ENCODE measurements at places on chromosomes 7 and 10.

DNA sequence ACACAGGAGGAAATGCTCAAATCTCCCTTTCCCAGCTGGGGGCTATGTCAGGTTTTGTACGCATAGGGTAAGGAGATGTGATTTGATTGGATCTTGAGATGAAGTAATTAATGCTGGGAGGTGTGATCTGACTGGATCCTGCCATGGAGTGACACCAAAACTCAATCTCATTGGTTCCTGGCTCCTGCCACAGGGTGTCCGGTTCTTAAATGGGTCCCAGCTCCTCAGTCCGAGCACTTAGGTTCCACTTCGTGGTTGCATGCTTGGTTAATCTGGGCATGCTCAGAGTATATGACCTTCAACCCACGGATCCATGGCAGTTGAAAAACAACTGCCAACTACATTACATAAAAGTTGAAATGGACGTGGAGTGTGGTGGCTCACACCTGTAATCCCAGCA is 3.1 kb upstream of the ZNF12 start:
- DNase-seq: no peak

- DNase-seq: no peak
Measured at GRCh38 chr10:114285961-114286441, 46.9 kb downstream of the VWA2 start.

DNA sequence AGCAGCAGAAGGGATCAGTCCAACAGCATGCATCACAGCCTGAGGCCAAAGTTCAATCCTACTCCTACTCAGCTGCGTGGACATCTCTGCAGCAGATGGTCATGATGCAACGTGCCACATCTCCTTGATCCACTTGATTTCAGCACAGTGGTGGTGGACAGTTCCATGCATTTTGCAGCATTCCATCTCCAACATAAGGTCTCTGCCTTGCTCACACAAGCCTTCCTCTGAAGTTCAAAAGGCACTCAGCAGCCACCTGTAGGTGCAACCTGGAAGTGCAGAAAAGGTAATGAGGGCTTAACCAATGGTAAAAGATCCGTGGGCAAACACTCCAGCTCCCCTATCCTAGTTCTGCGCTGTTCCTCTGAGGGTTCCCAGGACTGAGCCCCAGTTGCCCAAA is 57.5 kb upstream of the CHCHD3 start:
- no peak for DNase-seq

DNA sequence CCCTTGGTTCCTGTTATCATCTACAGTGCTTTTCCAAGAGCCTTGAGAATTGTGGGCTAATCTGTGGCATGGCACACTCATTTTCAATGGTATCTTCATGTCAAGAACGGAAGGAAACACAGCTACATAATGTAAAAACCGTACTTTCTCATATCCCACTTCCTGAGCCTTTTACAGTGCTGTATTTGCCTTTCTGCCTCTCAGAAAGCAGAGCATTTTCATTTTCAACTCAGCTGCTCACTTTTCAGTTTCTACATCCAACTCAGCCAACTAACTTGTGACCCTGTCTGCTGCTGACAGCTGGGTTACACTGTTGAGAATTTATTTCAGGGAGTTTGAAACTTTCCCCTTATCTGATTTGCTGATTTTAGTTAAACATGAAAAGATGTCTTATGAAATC is 875.8 kb upstream of the KCND2 start:
- no peak for DNase-seq

GRCh38 chr10:113021268-113022040 is 71.4 kb downstream of the TCF7L2 start:
- no peak for DNase-seq

DNA sequence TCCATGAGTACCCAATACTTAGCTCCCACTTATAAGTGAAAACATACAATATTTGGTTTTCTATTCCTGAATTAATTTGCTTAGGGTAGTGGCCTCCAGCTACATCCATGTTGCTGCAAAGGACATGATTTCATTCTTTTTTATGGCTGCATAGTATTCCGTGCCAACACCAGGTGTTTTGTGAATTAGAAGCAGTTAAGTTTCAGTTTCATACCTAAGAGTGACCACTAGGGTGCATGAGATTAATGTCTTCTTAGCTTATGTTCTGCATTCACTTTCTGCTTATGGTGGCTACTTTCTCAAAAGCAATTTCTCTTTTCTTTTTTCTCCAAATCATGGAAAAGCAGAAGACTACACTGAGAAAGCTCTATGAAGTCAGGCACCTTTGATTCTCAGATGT is 65.1 kb upstream of the VSTM2A start:
- no peak for DNase-seq

- DNase-seq: no peak
Measured at GRCh38 chr7:56083150-56083785, 9.5 kb downstream of the PHKG1 start.

GRCh38 chr10:5196702-5197113 is at the start of gene AKR1C4:
TSS of gene AKR1C4 (plus strand) at chr10:5196837. CDS start at chr10:5196868, 31 bp downstream.
- DNase-seq: no peak

- no peak for DNase-seq
Measured at GRCh38 chr7:56175771-56176170, 59.6 kb upstream of the NUPR2 start.

DNA sequence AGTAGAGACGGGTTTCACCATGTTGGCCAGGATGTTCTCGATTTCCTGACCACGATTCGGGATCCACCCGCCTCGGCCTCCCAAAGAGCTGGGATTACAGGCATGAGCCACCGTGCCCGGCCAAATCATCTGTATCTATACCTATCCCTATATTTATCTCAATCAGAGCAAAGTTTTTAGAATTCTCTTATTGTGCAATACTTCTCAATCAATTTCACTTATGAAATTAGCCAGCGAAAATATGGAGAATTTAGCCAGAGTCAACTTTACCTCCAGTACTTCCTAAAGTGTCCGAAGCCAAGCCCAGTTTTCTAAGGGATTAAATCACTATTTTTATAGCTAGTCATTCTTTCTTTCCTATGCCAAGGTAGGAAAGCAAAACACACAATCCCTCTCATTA is 319.1 kb upstream of the PFKP start:
- no peak for DNase-seq

DNA sequence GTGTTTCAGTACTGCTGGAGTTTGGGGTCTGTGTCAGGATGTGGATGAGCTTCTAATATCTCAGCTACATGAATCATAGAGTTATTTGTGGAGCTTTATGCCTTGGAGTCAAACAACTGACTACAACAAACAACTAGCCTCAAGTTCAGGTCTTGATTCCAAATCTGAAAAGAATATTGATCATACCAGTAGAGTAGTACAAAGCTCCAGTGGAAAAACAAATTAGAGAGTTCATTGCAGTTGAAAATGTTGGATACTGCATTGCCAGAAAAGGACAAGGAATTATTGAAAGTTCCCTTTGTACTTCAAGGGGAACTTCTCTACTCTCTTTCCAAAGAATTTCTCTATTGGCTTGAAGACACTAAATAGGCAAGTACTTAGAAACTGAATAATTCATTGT is 117.6 kb upstream of the CTTNBP2 start:
- no peak for DNase-seq

DNA sequence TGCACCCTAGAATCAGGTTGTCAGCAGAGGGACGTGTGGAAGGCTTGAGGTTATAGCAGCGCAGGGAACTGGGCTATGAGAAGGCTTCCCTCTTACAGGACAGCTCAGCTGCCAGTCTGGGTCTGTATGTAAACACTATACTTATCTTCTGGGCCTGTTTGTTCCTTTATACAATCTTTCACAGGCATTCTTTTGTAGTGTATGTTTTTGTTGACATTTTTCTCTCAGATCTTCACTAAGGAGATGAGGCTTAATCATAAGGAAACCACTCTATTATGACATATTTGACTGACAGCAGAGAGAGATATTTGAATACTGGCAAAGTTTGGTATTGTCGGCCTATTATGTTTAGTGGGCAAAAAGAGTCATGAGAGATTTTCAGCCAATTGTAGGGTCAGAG is 929 bp downstream of the GBF1 start:
- DNase-seq: no peak

GRCh38 chr7:127336458-127336857 is 56.0 kb downstream of the ZNF800 start:
- DNase-seq: no peak

DNA sequence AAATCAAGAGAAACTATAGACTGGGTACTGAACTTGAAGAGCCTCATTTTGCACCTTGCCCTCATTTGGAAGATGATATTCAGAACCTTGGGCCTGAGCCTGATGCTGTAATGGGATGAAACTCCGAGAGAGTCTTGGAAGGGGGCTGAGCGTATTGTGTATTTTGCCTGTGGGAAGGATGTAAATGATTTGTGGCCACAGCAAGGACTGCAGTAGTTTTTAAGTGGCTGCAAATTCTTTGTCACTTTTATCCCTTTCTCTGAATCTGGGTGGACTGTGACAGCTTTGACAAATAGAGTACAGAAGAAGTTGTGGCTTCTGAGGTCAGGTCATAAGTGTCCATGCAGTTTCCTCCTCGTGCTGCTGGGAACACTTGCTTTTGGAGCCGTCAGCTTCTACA is 221.2 kb downstream of the ADRA2A start:
- DNase-seq: no peak

DNA sequence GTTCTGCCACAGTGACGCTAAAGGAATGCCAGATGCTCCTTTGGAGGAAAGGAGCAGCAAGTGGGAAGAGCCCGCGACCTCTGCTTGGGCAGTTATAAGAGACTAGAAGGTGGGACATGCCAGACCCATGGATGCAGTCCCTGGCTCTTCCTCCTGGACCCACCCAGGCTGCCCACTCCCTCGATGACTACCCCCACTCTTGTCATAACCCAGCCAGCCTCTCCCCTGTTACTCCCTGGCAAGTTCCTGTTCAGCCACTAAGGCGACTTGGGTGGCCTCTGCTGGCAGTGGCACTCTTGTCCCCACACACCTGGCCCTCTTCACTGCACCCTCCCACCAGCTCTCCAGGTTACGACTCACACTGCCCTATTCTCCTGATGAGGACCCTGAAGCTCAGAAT is 33.5 kb downstream of the COL13A1 start:
- DNase-seq: no peak

DNA sequence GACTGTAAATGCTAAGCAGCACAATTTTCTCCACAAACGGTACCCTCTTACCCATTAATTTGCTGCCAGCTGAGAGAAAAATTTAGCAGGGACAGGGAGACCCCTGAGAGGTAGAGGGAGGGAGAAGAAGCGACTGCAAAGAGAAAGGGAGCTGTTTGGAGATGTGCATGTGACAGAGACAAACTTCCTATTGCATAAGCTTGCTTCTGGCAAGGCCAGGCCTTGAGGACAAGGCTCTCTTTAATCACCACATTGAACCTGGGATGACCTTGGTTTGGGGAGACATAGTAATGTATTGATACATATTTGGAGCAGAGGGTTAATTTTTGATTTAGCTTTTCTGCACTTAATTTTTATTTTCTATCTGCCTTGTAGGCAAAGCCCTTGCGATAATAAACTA is 31.1 kb upstream of the HIBADH start:
- no peak for DNase-seq

- no peak for DNase-seq
Measured at GRCh38 chr10:128587689-128588088, 461.5 kb upstream of the MKI67 start.

- no peak for DNase-seq
Measured at GRCh38 chr10:48604039-48604990, 558 bp downstream of the ARHGAP22 start.

GRCh38 chr7:117323851-117324711 is 1.2 kb upstream of the WNT2 start:
- DNase-seq: peak; percentile 22

- DNase-seq: no peak
Measured at GRCh38 chr10:79238606-79239005, 108.7 kb upstream of the PPIF start.

DNA sequence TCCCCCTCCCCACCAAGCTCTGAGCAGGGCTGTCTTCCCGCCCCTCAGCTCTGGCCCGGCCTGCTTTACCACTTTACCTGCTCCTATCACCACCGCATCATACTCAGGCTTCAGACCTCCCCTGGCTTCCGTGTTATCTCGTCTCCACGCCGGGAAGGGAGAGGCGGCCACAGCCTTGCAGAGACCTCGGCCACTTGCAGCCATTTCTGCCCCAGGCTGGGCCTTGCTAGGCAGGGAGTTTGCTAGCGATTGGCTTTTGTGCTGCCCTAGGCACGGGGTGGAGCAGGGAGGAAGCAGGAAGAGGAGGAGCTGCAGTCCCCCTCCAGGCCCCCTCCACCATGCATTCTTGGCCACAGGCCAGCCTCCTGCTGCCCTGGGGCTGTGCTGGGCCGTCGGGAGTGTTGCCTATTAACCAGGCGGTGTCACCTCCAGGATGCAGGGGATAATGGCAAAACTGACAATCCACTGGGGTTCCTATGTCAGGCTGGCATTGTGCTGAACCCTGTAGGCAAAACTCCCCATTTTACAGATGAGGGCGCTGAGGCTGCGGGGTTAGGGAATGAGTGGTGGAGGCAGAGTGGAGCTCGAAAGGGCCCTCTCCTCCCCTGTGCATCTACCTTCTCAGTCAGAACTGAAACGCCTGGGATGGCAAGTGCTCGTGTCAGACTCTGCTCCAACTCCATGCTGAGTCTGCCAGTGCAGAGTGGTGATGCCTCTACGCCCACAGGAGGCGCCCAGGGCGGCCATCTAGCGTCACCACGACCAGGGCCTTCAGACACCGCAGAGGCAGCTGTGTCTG is at the start of gene PYROXD2:
Gene PYROXD2 (minus strand): TSS at position 251 of the 799 bp plus-strand sequence. CDS start 47 bp downstream, at position 204.
- peak; percentile 25 for DNase-seq

DNA sequence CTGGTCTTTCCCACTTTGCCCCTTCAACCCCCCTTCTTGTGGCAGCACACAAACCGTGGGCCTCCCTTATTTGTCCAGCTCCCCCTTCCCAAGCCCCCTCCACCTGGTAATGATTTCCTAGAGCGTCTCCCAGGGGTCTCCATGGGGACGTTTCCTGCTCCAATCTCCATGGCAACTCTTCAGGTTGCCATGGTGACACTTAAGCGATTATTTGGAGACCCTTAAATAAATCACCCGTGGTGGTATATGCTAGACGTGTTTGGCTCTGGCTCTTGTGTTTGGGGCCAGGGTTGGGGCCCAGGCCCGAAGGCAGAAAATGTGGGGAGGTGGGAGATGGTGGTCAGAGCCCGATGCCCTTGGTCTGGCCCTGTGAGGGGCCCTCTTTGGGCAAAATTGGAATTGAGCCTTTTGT is 41.1 kb upstream of the DLG5 start:
- no peak for DNase-seq

DNA sequence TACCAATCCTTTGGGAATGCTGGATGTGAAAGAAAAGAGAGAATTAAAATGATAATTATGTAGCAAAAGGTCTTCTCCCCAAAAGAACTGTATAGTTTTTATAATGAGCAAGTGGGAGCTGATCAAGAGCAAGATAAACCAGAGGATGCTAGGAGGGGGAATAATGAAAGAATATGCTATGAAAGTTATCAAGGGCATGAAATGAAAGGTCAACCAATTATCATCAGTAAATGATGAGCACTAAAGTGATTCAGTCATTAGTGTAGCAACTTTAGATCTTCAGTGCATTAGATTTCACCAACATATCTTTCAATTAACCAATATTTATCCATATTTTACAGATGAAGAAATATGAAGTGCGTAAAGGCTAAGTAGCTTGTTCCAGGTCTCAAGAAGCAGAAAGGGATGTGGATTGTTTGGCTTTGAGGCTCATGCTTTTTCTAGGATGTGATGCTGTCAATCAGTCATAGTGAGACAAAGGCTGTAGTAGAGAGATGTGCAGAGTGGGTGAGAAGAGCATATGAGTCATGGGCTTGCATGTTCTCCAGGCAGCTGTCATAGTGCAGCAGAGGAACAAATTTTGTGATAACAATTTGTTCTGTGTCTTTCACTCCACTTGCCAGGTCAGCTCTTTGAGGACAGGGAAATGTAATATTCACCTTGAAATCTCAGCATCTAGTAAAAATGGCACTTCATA is 5.7 kb upstream of the OR2F2 start:
- peak; percentile 70 for DNase-seq

GRCh38 chr7:2038931-2039728 is 193.6 kb downstream of the MAD1L1 start:
- DNase-seq: no peak

Data from T-helper 2 cell (primary cell).